ENCODE measurements at places on chromosomes 5 and 9.

GRCh38 chr9:26559506-26559905, 333.1 kb downstream of the CAAP1 start:
- no peak for DNase-seq

GRCh38 chr5:52786949-52787599, 642 bp upstream of the ITGA1 start:
- DNase-seq, result no peak

GRCh38 chr9:127550751-127551150, 61.3 kb upstream of the STXBP1 start:
- no peak for DNase-seq

- DNase-seq, result no peak
These were observed 16.3 kb upstream of the SPINK4 start for GRCh38 chr9:33223696-33224095.

DNA sequence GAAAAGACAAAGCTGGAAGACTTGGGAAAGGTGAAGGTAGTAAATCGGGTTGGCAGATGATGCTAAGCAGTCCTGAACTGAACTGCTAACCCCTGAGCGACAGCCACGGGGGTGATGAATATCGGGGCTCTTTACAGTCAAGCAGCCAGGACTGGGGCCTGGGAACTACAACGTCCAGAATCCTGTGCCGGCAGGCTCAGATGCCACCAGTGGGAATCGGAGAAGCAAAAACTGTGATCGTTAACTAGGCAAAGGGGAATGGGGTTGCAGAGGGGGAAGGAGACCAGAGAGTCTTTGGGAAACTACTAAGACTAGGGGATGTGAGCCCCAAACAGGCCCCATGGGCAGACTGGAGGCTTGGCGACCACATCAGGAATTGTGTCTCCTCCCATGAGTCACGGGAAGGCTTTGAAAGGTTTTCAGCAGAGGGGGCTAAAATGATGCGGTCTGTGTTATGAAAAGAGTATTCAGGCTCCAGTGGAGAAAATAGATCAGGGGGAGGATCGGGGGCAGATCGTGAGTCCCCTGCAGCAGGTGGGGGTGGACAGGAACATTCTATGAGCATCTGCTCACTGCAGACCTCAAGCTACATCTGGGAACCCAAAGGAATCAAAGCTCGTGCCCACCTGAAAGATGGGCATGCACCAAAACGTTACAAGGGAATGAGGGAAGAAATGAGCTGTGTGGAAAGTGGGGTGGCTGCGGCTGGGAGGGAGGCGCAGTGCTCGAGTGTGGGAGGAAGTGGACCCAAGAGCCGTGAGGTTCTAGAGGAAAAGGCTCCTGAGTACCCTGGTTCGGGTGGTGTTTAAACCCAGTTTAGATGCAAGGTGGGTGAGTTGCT, 53.8 kb downstream of the HRH2 start:
- peak; percentile 35 for DNase-seq

DNA sequence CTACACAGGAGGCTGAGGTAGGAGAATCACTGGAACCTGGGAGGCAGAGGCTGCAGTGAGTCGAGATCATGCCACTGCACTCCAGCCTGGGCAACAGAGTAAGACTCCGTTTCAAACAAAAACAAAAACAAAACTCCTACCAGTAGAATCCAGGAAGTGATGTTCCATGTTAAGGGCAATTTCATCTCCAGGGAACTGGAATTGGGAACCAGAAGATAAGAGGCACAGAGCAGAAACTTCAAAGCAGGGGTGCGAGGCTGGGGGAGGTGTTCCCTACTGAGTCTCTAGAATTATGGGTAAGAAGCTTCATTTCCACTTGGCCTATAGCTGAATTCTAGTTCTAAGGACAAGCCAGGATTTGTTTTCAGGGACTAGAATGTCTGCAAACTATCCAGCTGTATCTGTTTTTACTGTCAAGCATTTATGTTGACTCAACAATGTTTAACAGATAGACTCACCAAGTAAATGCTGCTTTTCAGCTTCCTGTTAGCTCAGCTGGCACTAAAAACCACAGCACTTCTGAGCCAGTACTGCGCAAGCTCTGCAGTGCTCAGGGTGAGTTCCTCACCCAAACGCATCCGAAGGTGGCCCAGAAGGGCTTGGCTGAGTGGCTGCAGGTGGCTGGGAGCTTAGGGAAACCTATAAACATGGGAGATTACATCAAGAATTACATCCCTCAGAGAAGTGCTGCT, 320.1 kb downstream of the MTRR start:
- DNase-seq, result no peak

GRCh38 chr9:82968816-82969215, 94.1 kb downstream of the RASEF start:
- no peak for DNase-seq

- DNase-seq, result peak; percentile 92
These were observed 2.9 kb upstream of the FOXD1 start for GRCh38 chr5:73451224-73452130.

DNA sequence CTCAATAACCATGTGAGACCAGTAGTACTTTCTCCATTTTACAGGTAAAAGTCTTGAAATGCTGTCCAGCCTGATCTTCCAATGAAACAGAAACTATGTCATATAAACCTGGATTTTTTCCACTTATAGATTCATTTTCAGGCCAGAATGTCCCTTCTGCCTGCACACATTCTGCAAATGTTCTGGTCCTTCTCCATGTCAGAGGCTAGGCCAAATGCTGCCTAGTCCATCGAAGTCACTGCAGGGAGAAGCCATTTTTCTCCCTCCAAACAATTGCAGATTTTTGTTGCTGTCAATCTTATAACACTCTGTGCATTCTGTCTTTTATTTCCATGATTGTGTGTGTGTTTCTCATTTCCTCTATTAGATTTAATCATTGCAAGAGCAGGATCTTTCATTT, 59.4 kb downstream of the ALDH1A1 start:
- DNase-seq, result no peak

DNA sequence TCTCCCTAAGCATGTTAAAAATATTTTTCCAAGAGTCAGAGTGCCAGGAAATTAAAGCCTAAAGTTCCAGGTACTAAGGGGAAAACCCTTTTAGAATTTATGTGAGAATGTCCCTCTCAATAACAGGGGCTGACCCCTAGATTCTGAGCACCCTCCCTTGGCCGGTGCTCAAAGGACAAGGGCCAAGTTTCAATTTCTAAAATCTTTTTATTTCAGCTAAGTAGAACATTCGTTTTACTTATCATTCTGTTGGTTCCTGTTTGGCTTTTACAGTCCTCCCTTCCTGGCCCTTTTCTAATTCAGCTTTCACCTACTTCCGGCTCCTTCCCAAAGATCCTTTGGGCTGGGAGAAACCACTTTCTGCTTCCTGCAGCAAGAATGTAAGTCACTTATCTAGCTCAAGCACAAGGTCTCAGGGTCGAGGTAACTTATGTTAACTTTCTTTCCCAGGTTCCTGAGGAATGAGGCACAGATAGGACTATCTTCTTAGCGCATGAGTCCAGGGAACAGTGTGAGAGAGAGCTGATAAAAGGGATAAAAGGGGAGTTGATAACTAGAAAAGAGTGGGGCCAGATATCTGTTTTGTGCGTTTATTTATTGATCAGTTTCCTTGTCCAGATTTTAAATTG, 34.6 kb upstream of the F2RL2 start:
- DNase-seq, result no peak

- peak; percentile 63 for DNase-seq
These were observed 56.0 kb downstream of the EXD3 start for GRCh38 chr9:137366891-137367381.

GRCh38 chr5:88690409-88691229, 192.4 kb downstream of the MEF2C start:
- peak; percentile 92 for DNase-seq

DNA sequence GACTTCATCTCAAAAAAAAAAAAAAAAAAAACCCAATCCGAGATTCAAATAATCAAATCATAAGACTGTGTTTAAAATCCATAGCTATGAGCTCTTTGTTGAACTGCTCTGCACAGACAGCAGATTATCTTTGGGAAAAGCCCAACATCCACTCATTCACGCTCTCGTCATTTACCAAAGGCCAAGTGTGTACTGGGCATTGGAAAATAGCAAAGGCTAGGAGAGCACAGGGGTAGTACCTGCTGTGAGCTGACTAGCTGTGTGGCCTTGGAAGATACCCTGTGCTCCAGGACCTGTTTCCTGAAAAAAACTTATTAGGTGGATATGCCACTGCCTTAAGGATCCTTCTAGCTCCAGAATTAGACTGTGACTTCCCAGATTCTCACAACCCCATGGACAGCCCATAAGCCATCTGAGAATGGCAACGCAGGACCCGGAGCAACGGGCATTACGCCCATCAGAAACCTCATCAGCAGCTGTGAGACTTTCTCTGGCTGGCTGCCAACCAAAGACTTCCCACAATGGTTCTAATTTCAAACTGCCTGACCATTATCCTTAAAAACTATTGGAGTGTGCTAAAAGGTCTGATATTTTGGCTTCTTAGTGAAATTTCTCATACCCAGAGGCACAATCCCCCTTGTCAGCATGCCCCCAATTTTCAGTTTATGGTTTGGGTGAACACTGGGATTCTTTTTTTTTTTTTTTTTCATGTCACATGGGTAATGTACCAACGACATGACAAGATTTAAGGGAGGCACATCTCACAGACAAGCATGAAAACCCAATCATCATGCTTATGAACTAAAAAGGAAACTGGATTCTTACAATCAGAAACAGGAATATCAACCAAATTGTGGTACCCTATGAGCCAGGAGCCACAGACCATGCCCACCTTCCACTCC, 16.8 kb downstream of the SERINC5 start:
- DNase-seq, result no peak

GRCh38 chr9:122226758-122227574, 1.8 kb downstream of the LHX6 start:
- DNase-seq, result no peak

- no peak for DNase-seq
These were observed 25.3 kb upstream of the TYRP1 start for GRCh38 chr9:12667892-12668291.

GRCh38 chr9:98983295-98984268, 39.9 kb downstream of the COL15A1 start:
- DNase-seq, result no peak

DNA sequence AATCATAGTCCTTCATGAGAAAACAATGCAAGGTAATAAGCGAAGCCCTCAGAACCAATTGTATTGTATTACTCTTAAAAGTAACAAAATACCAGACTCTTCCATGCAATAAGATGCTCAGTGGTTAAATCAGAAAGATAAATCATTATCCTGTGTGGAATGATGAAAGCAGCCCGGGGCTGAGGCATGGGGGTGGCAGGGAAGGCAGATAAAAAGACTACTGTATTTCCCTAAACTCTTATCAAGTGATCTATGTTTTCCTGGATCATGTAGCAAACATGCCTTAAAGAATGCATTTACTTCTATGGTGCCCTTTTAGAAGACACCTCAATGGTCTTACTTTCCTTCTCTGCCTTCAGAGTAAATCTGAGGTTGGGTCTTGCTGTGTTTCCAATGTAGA, 105.6 kb upstream of the DAPK1 start:
- DNase-seq, result no peak

DNA sequence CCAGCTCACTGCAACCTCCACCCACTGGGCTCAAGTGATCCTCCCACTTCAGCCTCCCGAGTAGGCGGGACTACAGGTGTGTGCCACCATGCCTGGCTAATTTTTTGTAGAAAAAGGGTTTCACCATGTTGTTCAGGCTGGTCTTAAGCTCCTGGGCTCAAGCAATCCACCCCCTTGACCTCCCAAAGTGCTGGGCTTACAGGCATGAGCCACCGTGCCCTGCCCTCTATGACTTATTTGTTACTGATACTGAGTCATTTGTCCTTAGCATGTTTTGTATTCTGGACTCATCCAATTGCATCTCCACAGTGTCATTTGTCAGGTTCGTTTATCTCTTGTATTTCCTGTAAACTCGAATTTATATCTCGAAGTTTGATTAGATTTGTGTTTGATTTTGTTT, 2.7 kb upstream of the ITK start:
- DNase-seq, result no peak

Data from spleen (tissue), 13 donors.